Right renal pelvis (tissue), 4 donors: ENCODE measurements at places on chromosomes 16 and 17. TPM values are rescaled to one million over a fixed set of nuclear protein-coding genes. Genes with fewer than 3 reads are reported as not detected.

The MMP2 gene
- polyA plus RNA-seq = 313 TPM

- no peak for DNase-seq
Observed at GRCh38 chr17:45384047-45384788, 48.5 kb downstream of the ARHGAP27 start.

The UBALD2 gene
- polyA plus RNA-seq = 40.3 TPM

The MT1X gene
- polyA plus RNA-seq = 25.0 TPM

- DNase-seq = no peak
Observed at GRCh38 chr17:78883533-78884131, 19.4 kb downstream of the CEP295NL start.

The AATK gene
- 3.8 TPM for polyA plus RNA-seq

The LLGL2 gene
- 77.0 TPM for polyA plus RNA-seq

GRCh38 chr16:23020084-23020483, 129.2 kb downstream of the USP31 start:
- DNase-seq = no peak

- DNase-seq = no peak
Observed at GRCh38 chr17:14359163-14360020, 58.5 kb downstream of the HS3ST3B1 start.

GRCh38 chr17:6299275-6299674, 135.6 kb downstream of the AIPL1 start:
- DNase-seq = no peak

- DNase-seq = no peak
Observed at GRCh38 chr17:47131761-47132160, 57.3 kb downstream of the CDC27 start.

- no peak for DNase-seq
Observed at GRCh38 chr17:66417300-66417719, 114.9 kb downstream of the PRKCA start.

The MYL11 gene
- 1.4 TPM for polyA plus RNA-seq

The PPP1R27 gene
- not detected for polyA plus RNA-seq

GRCh38 chr17:57666946-57667345, 78.2 kb downstream of the CCDC182 start:
- DNase-seq = no peak

DNA sequence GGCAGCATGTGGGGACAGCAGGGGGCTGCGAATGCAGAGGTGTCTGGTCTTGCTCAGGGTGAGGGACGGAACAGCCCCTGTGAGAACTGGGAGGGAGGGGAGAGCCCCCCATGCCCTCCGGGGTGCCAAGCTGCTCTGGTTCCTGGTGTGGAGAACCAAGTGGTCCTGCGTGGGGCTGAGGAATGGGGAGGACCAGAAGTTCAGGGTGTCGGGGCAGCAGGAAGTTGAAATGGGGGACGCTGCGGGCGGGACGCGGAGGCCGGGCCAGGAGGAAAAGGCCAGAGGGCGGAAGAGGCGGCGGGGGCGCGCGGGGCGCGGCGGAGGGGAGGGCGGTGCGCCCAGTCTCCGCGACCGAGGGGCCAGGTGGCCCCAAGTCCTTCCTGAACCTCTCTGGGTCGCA, 3.6 kb downstream of the ALDH3A1 start:
- no peak for DNase-seq

GRCh38 chr17:2140683-2141082, 85.8 kb downstream of the HIC1 start:
- DNase-seq = no peak

The KRT32 gene
- not detected for polyA plus RNA-seq

The CPHXL2 gene
- polyA plus RNA-seq = not detected
